Inflammatory macrophage treated with lipopolysaccharide for 4 hours (primary cell): ENCODE measurements at places on chromosomes 7 and 10.

GRCh38 chr10:117638200-117638599 lies 95.7 kb downstream of the EMX2 start:
- no peak for DNase-seq

- DNase-seq = no peak
Measured at GRCh38 chr10:44650691-44651661, 260.2 kb upstream of the TMEM72 start.

DNA sequence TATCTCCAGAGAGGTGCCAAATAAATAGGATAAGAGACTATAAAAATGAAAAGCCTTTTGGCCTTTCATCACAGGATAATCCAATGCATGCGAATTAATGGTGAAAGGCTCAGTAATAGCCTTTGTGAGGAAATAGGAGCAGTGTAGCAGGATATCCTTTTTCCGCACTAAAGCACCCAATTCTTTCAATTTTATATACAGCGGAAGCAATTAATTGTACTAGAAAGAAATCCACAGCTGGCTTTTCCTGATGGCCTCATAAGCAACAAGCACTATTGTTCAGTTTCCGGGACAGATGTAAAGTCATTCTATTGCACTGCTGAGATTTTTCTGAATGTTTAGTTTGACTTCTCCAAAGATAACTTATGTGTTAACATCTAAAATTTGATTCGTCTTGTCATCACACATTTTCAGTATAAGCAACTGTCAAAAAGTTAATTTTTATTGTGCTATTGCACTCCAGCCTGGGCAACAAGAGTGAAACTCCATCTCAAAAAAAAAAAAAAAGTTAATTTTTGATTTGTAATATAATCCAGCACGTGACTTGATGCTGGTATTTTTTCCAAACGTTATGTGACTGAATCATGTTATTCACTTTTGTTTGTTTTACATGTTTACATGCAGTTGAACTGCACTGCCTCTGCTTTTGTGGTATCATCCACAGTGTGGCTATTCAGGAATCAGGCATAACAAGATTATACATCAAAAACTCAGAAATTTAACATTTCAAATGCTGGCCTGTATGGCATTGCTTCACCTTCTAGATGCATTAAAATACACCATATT lies 8.4 kb upstream of the BMPR1A start:
- DNase-seq = no peak

- DNase-seq = no peak
Measured at GRCh38 chr10:119518176-119518575, 24.3 kb downstream of the RGS10 start.
